ENCODE measurements at places on chromosomes 4 and X.

- DNase-seq, result no peak
These were observed at the start of gene BANK1 for GRCh38 chr4:101790521-101791181. Gene BANK1 (plus strand): TSS chr4:101790730. CDS start chr4:101790881, 151 bp downstream.

DNA sequence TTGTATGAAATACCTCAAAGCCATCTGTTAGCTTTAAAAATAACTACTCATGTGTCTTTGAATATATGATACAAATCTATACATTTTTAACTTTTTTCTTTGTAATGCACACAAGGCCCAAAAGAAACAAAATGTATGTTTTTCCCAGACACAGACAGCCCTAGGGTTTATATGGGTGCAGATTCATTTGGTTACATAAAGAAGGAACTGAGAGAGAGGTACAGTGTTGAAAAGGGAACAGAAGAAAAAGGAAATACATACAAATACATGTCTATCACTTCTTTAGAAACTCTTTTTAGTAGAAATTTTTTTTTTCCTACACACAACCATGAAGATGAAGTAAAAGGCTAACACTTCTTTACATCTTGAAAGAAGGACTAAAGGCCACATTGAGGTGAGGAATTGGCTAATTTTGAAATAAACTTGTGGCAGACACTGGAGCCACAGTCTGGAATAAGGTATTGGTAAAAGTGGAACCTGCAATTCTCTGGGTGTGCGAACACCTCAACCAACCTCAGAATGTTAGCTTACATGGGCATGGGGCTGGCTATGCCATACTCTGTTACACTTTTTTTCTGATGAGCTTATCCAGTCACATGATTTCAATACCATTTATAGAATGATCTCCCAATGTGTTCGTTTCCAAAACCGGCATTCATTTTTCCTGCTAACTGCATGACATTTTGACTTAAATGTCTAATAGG lies 67.9 kb downstream of the FAM47C start:
- no peak for DNase-seq

GRCh38 chrX:72176981-72177380 lies 4.6 kb upstream of the PIN4 start:
- no peak for DNase-seq

GRCh38 chr4:24380957-24381665 lies 203.2 kb downstream of the DHX15 start:
- no peak for DNase-seq

- DNase-seq, result no peak
These were observed 3.3 kb downstream of the PLS3 start for GRCh38 chrX:115564243-115564642.

- DNase-seq, result no peak
These were observed 71.2 kb downstream of the YIPF7 start for GRCh38 chr4:44580231-44580630.

DNA sequence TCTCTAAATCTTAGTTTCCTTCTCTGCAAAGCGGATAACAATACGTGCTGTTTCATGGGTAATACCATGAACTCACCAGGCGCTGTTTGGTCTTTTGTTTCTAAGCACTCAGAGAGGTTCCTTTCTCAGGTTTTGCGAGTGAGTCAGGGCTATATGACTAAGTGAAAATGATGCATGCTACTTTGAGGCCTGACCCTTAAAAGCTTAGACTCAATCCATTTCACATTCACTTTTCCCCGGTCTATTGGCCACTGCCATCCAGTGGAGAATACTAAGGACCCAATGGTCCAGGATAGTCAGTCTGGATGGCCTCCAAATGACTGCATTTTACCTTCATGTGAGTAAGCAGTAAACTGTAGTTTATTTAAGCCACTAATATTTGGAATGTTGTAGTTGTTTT lies 400.8 kb upstream of the SLIT2 start:
- no peak for DNase-seq

DNA sequence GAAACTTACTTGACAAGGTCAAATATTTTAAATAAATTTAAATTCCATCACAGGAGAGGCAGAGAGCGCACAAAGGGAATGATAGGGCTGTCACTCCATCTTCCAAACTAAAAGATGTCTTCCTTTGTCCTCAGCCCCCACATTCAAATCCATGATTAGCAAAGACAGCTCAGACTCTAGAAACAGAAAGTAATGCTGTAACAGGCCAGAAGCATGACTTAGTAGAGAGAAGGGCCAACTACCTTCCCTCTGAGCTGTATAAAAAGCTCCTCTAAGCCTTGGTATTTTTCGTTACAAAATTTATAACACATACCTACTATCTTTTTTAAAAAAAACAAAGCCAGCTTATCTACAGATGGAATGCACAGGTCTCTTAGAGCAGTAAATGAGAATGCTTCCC lies 207.4 kb downstream of the MAPK10 start:
- no peak for DNase-seq

- DNase-seq, result no peak
These were observed 171.2 kb upstream of the NDP start for GRCh38 chrX:44144177-44144945.

- DNase-seq, result no peak
These were observed 218.9 kb downstream of the OR13H1 start for GRCh38 chrX:131762802-131763234.

- DNase-seq, result no peak
These were observed 106.3 kb downstream of the C4orf51 start for GRCh38 chr4:145786261-145786660.

GRCh38 chr4:108141213-108141950 lies 27.4 kb downstream of the LEF1 start:
- DNase-seq, result no peak

GRCh38 chr4:17577665-17578481 lies 875 bp downstream of the LAP3 start:
- no peak for DNase-seq

DNA sequence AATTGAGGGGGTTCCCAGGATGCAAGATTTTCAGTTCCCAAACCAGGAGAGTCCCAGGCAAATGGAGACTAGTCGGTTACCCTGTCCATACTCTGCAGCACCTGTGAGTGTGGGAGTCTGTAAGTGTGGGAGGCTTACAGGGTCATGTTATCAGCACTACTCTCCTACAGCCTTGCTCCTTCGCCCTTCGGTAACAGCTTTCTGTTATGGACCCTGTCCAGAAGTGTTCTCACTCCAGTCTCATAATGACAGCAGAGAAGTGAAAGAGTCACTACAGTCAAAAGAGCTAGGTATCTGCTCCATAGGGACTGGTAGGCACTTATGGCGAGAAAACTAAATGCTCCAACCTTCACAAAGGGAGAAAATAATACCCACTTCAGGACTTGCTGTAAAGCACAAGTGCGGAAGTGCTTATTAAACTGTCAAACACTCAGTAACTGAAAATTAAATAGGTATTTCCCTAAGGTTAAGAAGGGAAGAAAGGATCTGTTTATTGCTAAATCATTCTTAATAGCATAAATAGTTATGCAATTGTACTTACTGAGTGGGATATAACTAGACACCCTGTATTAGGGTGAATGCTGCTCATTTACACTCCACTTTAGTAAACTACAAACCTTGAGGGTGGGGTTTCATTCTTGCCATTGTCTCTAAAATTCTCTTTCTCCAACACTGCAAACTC lies 2.7 kb upstream of the ADH7 start:
- peak; percentile 0 for DNase-seq

DNA sequence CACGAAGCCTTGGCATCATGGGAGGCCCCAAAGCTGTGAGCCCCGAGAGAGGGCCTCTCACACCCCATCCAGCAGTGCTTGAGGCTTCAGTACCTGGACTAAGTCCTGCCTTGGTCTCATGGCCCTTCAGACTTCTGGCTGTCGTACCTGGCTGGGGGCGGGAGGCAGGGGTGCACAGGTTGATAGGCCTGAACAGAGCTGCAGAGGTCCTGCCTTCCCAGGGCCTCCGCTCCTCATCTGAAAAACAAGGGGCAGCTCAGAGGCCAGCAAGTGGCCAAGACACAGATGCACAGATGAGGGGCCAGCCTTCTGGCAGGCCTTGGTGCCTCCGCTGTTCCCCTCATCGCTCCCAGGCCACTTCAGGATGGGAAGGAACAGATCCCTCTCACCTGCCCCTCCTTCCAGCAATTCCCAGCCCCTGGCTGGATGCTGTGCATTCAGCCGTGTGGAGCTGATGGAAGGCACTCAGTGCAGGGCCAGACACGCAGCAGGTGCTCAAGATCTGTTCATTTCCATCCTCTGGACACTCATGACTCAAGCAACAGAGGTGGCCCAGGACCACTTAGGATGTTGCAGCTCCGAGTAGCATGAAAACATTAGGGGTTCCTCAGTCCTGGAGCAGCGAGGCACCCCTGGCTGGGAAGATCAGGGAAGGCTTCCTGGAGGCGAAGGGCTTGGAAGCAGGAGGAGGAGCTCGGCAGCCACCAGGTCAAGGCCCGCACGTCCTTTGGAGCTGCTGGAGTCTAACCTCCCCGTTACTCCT lies 1.4 kb downstream of the ZNF185 start:
- DNase-seq, result no peak

- no peak for DNase-seq
These were observed 185.6 kb downstream of the RAP1GDS1 start for GRCh38 chr4:98446499-98447375.

- no peak for DNase-seq
These were observed 58.6 kb upstream of the ADRA2C start for GRCh38 chr4:3707423-3708102.

GRCh38 chrX:41352329-41352838 lies 18.4 kb downstream of the DDX3X start:
- DNase-seq, result no peak

- DNase-seq, result no peak
These were observed 80.1 kb upstream of the STIM2 start for GRCh38 chr4:26780539-26780938.

DNA sequence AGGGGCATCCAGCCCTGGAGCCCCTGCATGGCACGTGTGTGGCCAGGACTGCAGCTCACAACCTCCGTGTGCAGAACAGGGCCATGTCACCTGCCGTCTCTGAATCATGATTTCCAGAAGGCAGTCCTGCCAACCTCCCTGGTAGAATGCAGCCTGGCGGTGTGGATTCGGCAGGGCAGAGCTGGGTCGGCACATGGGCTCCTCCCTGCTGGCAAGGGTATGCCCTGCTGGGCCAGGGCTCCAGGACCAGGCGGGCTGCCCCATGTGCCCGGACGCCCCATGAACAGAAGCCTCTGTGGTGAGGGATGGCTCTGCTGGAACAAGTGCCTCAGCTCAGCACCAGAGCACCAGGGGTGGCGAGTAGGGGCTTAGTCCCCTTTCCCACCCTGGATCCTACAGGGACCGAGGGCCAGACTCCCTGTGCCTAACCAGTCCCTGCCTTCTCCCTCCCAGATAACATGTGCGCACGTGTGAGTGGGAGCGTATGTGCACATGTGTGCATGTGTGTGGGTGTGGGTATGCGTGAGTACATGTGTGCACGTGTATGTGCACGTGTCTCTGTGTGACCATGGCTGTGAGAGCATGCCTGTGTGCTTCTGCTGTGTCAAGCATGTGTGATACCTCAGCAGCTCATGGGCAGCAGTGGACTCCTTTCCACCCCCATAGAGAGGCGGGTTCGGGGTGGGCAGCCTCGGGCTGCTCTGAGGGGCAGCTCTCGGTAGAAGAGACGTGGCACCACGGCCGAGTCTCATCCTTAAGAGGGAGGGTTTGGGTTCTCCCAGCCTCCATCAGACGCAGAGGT lies 10.3 kb upstream of the MXD4 start:
- DNase-seq, result no peak

DNA sequence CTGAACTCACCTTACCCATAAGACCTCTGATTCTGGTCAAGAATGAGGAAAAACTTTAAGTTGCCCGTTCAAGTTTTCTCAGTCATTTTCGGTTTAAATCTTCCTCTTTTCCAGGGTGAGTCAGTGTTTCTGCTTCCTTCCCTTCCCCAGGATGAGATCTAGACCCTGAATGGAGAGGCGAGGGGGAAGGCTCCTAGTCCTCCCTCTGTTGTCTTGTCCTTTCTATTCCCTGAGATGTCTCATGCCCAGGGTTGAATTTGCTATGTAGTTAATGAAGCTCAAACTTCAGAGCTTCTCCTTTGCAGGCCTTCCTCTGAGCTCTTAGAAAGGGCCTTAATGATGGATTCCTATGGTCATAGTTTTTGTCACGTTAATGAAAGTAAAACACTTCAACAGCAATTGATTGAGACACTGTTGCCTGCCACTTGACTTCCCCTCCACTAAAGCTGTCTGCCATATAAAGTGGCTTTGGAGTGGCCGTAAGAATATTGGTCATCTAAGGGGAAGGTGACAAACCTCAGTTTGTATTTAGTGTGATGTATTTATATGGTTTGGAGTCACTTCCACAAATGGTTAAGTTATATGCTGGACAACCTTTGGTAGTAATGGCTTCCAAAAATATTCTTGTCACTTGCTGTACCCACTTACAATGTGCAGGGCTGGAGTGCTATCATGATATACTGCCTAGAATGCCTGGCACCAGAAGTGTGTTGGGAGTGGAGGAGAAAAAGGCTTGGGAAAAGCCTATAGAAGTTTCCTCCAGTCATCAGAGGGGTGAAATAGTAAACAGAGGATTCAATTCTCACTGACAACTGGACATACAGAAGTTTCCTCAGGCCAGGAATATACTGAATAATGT lies 24.3 kb upstream of the GPRIN3 start:
- no peak for DNase-seq

- peak; percentile 6 for DNase-seq
These were observed 108.1 kb downstream of the ATG4A start for GRCh38 chrX:108199691-108200090.
